ENCODE measurements at places on chromosomes 3 and 15. TPM values are rescaled to one million over a fixed set of nuclear protein-coding genes. Genes with fewer than 3 reads are reported as not detected.
A peak's percentile ranks its signal among the peaks of the same experiment; 100 is the strongest.

DNA sequence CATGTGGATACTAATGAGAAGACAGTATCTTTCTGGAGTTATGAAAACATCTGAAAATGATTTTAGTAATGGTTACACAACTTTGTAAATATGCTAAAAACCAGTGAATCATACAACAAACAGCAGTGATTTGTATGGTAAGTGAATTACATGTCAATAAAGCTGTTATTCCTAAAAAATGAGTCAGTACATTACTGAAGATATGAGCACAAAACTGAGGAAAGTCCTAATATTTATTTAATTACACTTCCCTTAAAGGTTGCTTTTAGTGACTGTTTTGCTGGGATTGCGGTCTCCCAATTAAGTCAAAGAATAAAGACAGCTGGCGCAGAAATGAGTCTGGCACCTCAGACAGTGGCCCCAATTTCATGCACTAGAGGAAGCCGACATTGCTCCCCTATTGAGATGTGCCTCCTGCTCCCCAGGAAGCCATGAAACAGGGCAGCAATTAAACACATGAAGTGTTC, 50.9 kb upstream of the FSIP1 start:
- DNase-seq = no peak

GRCh38 chr15:34304613-34305012, 33.0 kb downstream of the SLC12A6 start:
- DNase-seq = no peak

GRCh38 chr15:59812889-59813288, 123.8 kb upstream of the BNIP2 start:
- no peak for DNase-seq

ANKRD63 gene
- total RNA-seq = not detected

DNA sequence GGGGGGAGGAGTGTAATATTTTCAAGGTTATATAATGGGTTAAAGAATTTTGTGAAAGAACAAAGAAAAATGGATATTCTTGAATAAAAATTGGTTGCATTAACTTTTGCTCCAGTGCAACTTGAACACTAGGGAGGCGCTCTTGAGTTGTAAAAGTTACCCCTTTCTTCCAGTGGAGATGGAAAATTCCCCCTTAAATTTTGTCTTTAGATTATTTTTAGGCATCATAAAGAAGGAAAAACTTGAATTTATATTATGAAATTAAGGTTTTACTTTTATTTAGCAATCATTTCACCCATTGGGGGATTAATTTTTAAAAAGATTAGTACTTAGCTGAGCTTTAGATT, 550 bp upstream of the CHD2 start:
- DNase-seq = no peak

DNA sequence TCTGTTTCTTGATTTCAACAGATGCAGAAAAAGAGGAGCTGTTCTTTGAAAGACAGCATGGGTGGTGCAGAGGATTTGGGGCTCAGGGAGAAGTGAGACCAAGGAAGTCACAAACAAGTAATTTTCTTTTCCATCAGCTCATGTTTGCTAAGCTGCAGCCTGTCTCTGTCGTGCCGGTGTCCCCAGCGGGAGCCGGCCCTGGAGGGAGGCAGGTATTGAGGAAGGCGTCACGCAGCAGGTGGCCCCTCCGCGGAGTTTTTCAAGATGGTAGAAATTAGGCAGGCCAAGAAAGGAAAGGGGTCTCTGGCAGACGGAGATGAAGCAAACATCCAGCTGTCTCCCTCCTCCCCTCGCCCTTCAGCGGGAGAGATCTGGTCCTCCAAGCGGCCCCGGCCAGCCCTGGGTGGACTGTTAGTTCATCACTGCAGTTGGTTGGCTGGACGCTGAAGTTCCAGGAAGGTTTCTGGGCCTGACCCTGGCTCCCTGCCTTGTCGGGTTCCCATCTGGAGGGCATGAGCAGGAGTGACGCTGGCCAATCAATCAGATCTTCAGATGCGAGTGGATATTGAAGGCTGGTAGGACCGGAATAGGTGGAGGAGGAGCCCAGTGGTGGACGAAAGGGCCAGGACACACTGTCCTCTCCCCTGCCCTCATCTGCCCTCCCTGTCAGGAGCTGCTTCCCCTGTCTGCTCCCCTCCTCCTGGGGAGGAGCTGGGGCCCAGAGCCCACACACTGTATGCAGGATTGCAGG, 27.7 kb upstream of the MUC4 start:
- DNase-seq = no peak

GRCh38 chr3:56858331-56858730, 56.6 kb upstream of the ARHGEF3 start:
- DNase-seq = no peak

DNA sequence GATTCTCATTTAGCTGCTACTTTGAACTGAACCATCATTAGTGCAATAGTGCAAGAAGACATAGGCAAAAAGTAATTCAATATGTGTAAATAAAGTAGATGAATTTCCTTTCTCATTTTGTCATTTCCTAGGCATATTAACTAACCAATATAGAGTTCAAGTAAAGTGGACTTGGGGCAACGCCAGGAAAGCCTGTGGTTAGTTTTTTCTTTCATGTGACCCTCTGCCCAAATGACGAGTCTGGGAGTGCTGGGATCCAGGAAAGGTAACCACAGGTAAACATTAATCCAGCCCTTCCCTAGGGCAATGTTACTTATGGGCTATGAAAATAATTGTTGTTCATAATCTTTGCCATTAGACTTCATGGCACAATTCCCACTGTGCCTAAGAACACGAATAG, 181.0 kb downstream of the VPS13C start:
- DNase-seq = peak; percentile 38

All from liver (tissue), 10 donors.